COLO829 (cell line): ENCODE measurements at places on chromosomes 6 and 20.

- no peak for DNase-seq
Measured at GRCh38 chr20:11230999-11231398, 557.2 kb upstream of the JAG1 start.

- no peak for DNase-seq
Measured at GRCh38 chr6:128161839-128162238, 261.0 kb upstream of the THEMIS start.

- no peak for DNase-seq
Measured at GRCh38 chr6:135976585-135976984, 125.1 kb downstream of the PDE7B start.

- no peak for DNase-seq
Measured at GRCh38 chr6:14656649-14657048, 539.1 kb downstream of the CD83 start.

DNA sequence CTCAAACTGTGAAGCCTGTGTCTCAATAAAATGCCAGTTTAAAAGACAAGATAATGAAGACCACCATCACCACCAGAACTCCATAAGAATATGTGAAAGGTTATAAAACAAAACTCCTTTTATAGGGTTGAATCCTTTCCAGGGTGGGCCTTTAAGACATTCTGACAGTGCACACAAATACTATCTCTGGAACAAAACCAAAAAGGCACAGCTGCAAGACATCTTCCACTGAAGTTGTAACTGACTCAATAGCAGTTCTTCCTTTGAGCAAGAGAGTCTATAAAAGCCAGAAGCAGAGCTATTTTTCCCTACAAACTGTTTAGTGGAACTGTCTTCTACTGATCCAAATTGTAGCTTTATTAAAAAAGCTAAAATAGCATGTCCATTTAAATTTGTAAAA is 81.6 kb downstream of the EPB41L2 start:
- no peak for DNase-seq

DNA sequence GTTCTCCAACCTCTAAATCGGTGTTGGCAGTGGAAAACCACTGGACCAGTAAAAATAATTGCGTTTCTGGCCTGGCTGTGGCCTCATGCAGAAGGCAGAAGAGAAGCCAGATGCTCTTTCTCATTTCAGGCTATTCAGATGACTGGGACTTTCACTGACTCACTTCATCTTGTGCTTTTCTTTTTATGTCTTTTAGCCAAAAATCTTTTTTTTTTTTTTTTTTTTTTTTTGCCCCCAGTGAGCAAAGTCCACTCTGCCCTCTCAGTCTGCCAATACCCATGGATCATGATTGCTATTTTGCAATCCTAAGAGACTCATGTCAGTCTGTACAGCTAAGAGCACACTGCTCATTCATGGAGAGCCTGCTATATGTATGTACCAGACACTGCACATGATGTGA is 962.5 kb downstream of the KIF16B start:
- no peak for DNase-seq

DNA sequence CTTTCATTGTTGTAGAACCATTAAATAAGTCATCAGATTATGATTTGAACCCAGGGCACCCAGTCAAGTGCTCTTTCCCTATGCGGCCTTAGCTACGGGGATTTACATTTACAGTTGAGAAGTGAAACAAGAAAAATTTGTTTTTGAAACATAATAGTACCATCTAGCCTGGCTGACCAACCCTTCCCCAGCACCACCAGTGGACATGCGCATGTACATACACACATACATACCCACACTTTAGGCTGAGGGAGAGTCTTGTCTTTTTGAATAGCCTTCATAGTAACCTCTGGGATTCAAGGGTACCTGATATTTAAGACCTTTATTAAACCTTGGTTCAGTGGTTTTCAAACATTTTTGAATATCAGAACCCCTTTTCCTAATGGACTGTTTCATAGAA is 33.8 kb downstream of the SCAND1 start:
- DNase-seq: no peak

DNA sequence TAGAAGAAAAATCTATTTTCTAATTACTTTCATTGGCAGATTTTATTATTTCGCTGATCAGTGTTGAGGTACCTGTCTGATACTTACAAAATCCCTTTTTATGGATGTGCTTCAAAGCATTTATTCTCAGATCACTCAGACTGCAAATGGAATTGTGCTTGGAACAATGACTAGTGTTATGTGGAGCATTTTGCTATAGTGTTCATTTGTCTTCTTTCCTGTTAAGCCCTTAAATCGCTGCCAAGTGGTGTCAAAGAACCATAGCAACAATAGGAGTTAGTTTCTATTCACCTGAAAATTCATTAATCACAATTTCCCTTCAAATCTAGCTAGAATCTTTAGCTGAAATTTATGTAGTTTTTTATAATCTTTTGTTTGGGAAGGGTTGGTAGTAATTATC is 29.8 kb downstream of the SMPDL3A start:
- no peak for DNase-seq

- no peak for DNase-seq
Measured at GRCh38 chr20:61560361-61560853, 308.3 kb downstream of the CDH4 start.

- no peak for DNase-seq
Measured at GRCh38 chr20:62831854-62832211, 15.0 kb downstream of the COL9A3 start.

DNA sequence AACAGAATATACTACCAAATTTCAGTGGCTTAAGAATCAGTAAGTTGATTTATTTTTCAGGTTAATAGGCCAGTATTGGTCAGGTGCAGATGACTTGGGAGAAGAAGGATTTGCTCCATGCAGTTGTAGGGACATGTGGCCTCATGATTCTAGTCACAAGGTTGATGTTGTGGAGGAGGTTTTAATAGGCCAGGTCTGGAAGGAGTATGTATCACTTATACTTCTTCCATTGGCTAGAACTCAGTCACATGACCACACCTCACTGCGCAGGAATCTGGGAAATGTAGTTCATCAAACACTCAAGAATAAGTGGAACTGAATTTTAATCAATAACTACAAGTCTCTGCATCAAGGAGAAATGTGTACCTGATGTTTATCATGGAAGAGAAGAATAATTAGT is 281.5 kb upstream of the QKI start:
- peak; percentile 10 for DNase-seq

DNA sequence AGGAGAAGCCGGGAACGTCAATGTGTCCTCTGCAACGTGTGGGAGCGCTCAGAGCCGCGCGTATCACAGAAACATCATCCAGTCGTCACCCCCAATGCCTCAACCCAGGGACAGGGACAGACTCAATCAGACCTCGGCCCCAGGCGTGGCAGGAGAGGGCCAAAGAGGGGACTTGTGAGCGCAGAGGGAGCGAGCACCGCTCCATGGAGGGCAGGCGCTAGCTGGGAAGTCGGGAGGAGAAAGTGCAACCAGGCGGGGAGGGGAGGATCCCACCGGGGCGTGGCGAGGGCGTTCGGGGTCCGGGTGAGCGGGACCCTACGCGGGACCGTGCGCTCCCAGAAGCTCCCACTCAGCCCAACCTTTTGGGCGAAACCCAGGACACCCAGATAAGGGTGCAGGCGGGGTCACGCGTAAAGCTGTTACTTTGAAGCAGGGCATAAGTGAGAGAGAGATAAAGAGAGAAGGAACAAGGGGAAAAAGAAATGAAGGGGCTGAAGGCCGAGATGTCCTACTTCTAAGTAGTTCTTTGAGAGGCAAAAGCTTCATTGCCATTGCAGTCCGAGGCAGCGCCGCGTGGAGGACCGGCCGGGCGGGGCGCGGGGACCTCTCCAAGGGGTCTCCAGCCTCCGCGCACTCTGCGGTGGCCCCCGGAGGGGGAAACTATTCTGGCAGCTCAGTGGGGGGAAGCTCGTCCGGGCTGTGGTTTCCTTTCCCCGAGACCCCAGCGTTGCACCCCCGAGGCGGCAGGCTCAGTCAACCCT is 862 bp upstream of the SOBP start:
- DNase-seq: no peak

- no peak for DNase-seq
Measured at GRCh38 chr6:15530411-15530810, 132.4 kb downstream of the DTNBP1 start.

DNA sequence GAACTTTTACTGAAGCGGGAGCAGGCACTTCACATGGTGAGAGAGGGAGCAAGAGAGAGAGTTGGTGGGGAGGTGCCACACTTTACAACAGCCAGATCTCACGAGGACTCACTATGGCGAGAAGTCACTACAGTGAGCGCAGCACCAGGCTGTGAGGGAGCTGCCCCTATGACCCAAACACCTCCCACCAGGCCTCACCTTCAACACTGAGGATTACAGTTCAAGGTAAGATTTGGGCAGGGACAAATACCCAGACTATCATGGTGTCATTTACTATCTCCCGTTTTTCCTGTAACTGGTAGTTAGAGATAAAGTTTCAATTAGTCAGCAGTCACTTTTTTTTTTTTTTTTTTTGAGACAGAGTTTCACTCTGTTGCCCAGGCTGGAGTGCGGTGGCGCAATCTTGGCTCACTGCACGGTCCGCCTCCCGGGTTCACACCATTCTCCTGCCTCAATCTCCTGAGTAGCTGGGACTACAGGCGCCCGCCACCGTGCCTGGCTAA is 7.8 kb downstream of the RBCK1 start:
- DNase-seq: no peak

DNA sequence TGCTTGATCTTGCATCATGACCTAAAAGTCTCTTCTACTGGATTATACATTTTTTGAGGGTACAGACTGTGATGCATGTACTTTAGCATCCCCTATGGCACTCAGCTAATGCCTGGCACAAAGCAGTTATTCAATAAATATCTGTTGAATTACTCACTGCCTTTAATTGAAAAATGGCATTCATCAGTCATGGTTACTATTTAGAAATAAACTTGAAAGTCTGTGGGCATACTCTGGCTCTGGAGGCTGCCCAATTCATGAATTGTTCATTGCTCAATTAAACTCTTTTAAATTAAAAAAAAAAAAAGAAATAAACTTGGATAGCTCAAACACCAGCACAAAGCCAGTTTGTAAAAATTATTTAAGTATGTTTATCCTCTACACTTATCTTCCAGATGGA is 40.0 kb downstream of the HEBP2 start:
- DNase-seq: peak; percentile 17

- DNase-seq: no peak
Measured at GRCh38 chr6:42467651-42468050, 15.9 kb upstream of the TRERF1 start.

DNA sequence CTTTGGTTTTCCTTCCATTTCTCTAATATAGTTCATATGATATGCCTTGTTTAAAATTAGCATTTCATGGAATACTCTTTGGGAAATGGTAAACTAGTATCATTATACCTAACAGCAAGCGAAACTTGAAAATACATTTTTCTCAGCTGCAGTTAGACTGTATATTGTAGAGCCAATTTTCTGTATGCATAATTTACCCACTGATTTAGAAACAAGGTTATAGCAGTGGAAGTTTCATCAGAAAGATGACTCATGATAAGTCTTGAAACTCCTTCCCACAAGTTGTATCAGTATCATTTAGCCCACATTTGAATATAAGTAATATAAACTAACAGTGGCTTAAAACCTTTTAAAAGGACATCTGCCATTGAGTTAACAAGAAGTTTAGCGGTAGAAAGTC is 164.8 kb upstream of the BMP5 start:
- no peak for DNase-seq

GRCh38 chr6:145609521-145609920 is 125.8 kb downstream of the EPM2A start:
- DNase-seq: no peak

GRCh38 chr6:144106206-144106605 is 10.8 kb upstream of the SF3B5 start:
- no peak for DNase-seq

DNA sequence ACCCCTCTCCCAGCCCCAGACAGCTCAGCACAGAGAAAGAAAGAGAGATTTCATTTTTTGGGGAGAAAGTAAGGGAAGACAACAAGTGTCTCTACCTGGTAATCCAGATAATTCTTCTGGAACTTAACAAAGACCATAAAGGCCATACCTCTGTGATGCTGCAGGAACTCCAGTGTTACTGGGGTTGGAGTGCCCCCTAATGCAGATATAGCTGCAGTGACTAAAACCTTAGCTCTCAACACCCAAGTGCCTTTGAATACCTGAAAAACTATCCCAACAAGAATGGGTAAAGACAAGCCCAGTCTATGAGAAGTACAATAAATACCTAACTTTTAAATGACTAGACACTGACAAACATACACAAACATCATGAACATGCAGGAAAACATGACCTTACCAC is 365.3 kb upstream of the PTCHD4 start:
- DNase-seq: no peak

DNA sequence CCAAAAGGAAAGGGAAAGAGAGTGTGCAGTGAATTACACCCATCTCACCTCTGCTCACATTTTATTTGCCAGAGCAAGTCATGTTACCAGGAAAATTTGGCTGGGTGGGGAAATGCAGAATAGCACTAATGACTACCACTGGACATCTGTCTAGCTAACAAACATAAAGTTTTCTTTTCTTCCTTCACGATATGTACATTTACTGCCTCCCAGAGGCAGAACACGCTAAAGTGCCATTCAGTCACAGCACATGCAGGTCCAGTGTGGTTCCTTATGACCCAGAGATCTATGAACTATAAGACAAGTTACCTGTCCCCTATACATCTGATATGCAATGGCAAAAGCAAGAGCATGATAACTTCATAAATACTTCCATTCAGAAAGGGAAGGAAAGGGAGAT is 194.1 kb downstream of the OGFRL1 start:
- DNase-seq: no peak

- DNase-seq: no peak
Measured at GRCh38 chr20:44026647-44027342, 112.1 kb downstream of the TOX2 start.

GRCh38 chr6:78670802-78671201 is 196.5 kb upstream of the IRAK1BP1 start:
- no peak for DNase-seq

- no peak for DNase-seq
Measured at GRCh38 chr6:39995633-39996032, 61.4 kb upstream of the MOCS1 start.

GRCh38 chr20:46772901-46773300 is 63.5 kb downstream of the SLC2A10 start:
- no peak for DNase-seq

DNA sequence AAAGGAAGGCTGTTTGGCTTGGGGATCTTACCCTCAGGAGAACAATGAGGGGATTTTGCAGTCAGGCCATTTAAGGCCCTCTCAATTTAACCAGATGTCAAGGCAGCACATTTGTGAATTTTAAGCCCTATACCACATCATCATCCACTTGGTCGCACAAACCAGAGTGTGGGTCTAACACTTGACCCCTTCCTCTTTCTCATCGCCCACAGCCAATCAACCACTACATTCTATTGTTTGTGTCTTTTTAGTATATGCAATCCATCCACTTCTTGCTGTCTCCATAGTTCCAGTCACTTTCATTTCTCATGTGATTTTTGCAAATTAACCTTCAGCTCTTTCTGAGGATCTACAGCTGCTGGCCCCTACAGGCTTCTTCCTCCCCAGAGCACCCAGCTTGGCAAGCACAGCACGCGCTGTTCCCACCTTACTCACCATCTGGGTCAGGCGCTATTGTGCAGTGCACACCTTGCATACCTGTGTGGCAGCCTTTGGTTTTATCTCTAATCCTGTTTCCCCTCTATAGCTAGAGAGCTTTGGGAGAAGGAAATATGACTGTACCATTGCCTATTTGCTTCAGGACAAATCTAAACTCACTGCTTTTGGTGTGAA is 32.3 kb upstream of the CD83 start:
- DNase-seq: no peak

GRCh38 chr20:16713066-16713465 is 16.8 kb upstream of the SNRPB2 start:
- DNase-seq: no peak

GRCh38 chr6:159020011-159020410 is 20.0 kb upstream of the RSPH3 start:
- no peak for DNase-seq
